ENCODE measurements at places on chromosomes 1 and 21. TPM values are rescaled to one million over a fixed set of nuclear protein-coding genes. Genes with fewer than 3 reads are reported as not detected.
A peak's percentile ranks its signal among the peaks of the same experiment; 100 is the strongest.

GRCh38 chr1:63316984-63317816 lies 5.2 kb upstream of the FOXD3 start:
- H3K36me3 ChIP-seq = peaks cover 16% of the 10 kb centered on the region
- peaks cover 29% of the 10 kb centered on the region for H3K4me1 ChIP-seq
- H3K27ac ChIP-seq = no peak overlapping the region
- peak; percentile 75 for DNase-seq

AMPD1 gene
- not detected for total RNA-seq

- no peaks in the 10 kb centered on the region for H3K4me1 ChIP-seq
- no peaks in the 10 kb centered on the region for H3K36me3 ChIP-seq
- H3K27me3 ChIP-seq = no peaks in the 10 kb centered on the region
- no peak for DNase-seq
- no peak overlapping the region for H3K27ac ChIP-seq
- no peak overlapping the region for H3K4me3 ChIP-seq
Measured at GRCh38 chr1:91609551-91609950, 108.9 kb downstream of the CDC7 start.

DNA sequence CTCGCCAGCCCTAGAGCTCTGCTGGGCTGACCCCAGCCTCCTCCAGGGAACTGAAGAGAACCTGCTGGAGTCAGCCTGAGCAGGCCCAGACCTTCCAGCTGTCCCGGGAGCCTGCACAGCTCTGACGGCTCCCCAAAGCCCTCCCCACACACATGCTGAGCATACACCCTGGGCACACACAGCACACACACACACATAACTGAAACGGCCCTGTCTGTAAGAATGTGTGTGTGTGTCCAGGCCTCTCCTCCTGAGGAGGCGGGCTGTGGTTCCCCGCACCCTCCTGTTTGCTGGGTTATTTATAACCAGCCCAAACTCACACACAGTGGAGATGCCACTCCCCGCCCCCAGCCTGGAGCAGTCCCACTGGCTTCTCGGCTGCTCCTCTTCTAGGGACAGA lies 20.2 kb downstream of the SDC3 start:
- H3K36me3 ChIP-seq = no peaks in the 10 kb centered on the region
- DNase-seq = no peak
- peaks cover 12% of the 10 kb centered on the region for H3K27me3 ChIP-seq
- H3K4me3 ChIP-seq = no peak overlapping the region
- peaks cover 2% of the 10 kb centered on the region for H3K4me1 ChIP-seq
- H3K27ac ChIP-seq = no peak overlapping the region

LIN28A gene
- not detected for total RNA-seq

GRCh38 chr1:18118078-18118477 lies 10.5 kb downstream of the IGSF21 start:
- no peaks in the 10 kb centered on the region for H3K36me3 ChIP-seq
- peaks cover 52% of the 10 kb centered on the region for H3K27me3 ChIP-seq
- no peak overlapping the region for H3K27ac ChIP-seq
- no peak overlapping the region for H3K4me3 ChIP-seq
- DNase-seq = no peak

- H3K27ac ChIP-seq = no peak overlapping the region
- H3K4me3 ChIP-seq = no peak overlapping the region
- peaks cover 4% of the 10 kb centered on the region for H3K4me1 ChIP-seq
- no peaks in the 10 kb centered on the region for H3K36me3 ChIP-seq
- no peak for DNase-seq
- peaks cover 8% of the 10 kb centered on the region for H3K27me3 ChIP-seq
Measured at GRCh38 chr1:183231545-183231944, 45.5 kb downstream of the LAMC2 start.

- DNase-seq = no peak
- peak overlapping the region; percentile 85 for H3K4me3 ChIP-seq
- H3K36me3 ChIP-seq = peaks cover 24% of the 10 kb centered on the region
- H3K27me3 ChIP-seq = no peaks in the 10 kb centered on the region
Measured at GRCh38 chr21:35027563-35028450, 21.3 kb downstream of the RUNX1 start.

- H3K27me3 ChIP-seq = peaks cover 51% of the 10 kb centered on the region
- H3K4me3 ChIP-seq = no peak overlapping the region
- H3K36me3 ChIP-seq = no peaks in the 10 kb centered on the region
Measured at GRCh38 chr21:25343774-25344545, 263.3 kb downstream of the MRPL39 start.

DNA sequence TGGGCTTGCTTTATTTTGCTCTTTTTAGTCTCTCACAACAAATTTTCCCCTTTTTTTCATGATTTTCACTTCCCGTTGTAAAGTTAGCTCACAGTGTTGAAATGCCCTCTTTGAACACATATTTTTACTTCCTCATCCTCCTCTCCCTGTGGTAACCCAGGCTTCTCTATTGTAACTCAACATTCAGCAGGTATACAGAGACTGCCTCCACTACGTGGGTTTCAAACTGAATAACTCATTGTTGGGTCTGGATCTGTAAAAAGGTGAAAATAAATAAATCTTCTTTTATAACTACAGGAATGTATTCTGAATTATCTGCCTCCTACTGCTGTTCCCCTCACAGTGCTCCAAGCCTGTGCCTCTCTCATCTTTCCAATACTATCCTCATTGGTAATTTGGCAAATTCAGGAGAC lies 166.4 kb downstream of the RUNX1 start:
- H3K27ac ChIP-seq = peak overlapping the region; percentile 13
- DNase-seq = no peak
- peaks cover 25% of the 10 kb centered on the region for H3K36me3 ChIP-seq
- H3K4me3 ChIP-seq = peak overlapping the region; percentile 4

HHIPL2 gene
- 0.14 TPM for total RNA-seq

AMY1B gene
- total RNA-seq = not detected
